Astrocyte of the cerebellum (primary cell): ENCODE measurements at places on chromosomes 5 and 9.

DNA sequence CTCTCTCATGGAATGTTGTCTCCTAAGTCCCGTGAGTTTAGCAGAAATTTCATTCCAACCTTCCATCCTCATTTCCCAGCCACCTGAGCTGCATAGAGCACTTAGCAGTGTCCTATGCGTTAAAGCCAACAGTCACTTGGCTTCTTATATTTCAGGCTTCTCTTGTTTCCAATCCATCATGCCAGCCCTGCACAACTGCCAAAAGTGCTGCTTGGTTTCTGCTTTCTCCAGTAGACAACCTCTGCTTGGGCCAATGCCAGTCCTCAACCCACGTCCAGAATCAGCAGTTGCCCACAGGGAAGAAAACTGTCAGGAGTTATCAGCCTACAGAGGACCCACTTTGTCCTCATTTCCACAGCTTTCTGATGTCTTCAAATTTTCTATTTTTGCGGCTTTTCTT lies 42.5 kb downstream of the KCNIP1 start:
- DNase-seq: no peak

- DNase-seq: peak; percentile 54
Observed at GRCh38 chr5:9207817-9208418, 338.0 kb downstream of the SEMA5A start.

DNA sequence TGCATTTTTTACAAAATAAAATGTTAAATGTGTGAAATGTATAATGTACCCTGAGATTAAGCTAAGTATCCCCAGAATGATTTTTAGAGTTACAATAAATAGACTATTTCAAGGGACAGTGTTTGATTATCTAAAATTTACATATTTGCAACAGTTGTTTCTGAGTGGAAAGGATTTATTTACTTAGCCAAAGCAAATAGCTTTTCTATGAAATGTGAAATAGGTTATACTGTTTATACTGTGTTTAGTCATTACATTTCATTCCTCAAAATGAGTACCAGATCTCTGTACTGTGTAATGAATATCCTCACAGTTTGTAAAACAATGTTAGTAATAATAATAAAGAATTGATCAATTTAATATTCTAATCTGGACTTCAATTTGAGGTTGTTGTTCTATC lies 1019.0 kb downstream of the NR2F1-AS1 start:
- no peak for DNase-seq

- DNase-seq: peak; percentile 1
Observed at GRCh38 chr5:5288201-5288600, 134.3 kb upstream of the ICE1 start.

GRCh38 chr9:106619211-106619610 lies 243.8 kb upstream of the ZNF462 start:
- DNase-seq: no peak

DNA sequence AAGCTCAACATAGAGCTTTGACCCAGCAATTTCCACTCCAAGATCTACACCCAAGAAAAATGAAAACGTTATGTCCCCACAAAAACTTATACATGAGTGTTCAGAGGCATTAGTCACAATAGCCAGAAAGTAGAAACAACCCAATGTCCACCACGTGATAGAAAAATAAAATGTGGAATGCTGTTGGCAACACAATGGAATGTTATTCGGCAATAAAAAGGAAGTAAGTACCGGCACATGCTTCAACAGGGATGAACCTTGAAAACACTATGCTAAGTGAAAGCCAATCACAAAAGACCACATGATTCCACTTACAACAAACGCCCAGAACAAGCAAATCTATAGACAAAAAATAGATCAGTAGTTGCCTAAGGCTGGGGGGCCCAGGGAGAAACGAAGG lies 6.0 kb downstream of the UBQLN1 start:
- peak; percentile 48 for DNase-seq

DNA sequence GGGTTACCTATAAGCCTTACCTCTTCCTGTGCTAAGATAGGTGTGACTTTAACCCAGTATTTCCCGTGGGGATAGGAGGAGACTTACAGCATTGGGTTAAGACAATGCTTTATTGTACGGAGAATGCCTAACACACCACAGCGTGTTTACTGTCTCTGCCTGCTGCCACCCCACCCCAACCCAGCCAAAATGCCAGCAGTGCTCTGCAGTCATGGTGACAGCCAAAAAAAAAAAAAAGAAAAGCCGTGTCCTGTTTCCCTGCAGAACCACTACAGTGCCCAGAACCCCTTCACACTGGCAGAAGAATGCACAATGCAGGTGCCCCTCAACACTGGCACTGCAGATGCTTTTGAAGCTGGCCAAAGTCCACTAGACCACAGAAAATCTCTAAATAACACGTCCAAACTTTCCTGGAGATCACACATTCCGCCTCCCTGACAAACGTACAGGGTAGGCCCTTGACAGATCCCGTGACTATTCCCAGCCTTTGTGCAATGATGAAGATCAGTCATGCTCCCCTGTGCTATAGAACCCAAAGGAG lies 102.2 kb downstream of the SERINC5 start:
- DNase-seq: no peak

DNA sequence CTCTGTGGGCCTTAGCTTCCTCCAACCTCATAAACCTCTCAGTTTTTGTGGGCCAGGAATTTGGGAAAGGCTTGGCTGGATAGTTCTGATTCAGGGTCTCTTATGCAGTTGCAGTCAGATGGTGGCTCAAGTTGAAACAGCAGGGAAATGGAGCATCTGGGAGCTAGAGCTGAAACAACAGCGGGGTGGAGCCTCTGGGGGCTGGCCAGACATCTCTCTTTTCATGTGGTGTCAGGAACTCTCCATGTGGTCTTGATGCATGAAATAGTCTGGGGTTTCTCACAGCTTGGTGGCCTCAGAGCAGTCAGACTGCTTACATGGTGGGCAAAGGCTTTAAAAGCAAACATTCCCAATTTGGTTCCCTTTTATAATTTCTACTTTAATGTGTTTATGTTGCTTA lies 13.5 kb downstream of the ZNF346 start:
- peak; percentile 91 for DNase-seq

DNA sequence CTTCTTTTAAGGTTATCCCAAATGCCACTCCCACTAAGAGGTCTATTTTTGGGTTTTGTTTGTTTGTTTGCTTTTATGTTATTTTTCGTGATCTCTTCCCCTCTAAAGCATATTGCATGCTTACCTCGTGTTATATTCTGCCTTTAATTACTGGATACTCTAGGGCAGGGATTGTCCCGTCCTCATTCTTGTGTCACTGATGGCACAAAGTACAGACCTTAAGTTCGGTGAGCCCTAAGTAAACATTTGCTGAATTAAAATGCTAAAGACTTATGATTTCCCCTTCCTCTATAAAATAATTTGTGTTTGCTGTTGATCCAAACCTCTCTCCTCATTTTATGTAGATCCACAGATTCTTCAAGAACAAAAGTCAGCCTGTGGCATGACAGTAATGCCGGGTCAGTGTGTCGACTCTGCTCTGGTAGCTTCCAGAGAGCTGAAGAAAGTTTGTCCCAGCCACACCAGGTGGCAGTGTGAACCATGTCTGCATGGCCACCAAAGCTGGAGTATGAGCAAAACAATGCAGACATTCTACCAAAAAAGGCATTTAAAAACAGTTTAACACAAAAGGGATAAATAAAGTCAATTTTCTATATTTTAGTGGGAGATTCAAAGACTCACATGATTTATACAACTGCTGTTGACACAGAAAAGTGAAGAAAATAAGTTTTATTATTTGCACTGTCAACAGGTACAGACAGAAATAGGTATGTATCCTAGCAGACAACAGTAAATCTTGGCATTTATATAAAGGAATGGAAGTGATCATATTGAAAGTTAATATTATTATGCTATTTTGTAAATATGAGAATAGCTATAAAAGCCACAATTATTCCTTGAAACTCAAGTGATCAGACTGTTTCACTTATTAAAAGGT lies 17.9 kb upstream of the POC5 start:
- no peak for DNase-seq

GRCh38 chr9:15543047-15543813 lies 9.6 kb upstream of the CCDC171 start:
- no peak for DNase-seq

DNA sequence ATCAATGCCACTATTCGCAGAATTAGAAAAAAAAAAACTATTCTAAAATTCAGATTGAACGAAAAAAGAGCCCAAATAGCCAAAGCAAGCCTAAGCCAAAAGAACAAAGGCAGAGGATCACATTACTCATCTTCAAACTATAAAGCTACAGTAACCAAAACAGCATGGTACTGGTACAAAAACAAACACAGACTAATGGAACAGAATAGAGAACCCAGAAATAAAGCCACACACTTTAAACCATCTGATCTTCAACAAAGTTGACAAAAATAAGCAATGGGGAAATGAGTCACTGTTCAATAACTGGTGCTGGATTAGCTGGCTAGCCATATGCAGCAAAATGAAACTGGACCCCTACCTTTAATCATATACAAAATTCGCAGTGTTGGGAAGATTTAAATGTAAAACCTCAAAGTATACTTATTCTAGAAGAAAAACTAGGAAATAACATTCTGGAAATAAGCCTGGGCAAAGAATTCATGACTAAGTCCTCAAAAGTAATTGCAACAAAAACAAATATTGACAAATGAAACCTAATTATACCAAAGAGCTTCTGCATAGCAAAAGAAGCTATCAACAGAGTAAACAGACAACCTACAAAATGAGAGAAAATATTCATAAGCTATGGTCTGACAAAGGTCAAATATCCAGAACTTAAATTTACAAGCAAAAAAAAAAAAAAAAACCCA lies 153.7 kb downstream of the NDUFS4 start:
- no peak for DNase-seq

DNA sequence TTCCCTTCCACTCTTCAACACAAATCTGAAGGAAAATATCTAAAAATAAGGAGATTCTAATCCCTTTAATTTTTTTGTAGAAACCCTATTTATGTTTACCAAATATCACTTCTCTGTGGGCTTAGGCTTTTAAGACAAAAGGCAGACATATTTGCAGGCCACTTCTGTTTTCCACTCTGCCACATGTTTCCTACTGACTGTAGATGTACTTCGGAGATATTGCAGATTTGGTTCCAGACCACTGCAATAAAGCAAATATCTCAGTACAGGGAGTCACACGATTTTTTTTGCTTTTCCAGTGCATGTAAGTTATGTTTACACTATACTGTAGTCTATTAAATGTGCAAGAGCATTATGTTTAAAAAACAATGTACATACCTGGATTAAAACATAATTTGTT lies 219.0 kb downstream of the SREK1 start:
- no peak for DNase-seq

GRCh38 chr9:35603986-35604577 lies 980 bp upstream of the TESK1 start:
- peak; percentile 99 for DNase-seq

DNA sequence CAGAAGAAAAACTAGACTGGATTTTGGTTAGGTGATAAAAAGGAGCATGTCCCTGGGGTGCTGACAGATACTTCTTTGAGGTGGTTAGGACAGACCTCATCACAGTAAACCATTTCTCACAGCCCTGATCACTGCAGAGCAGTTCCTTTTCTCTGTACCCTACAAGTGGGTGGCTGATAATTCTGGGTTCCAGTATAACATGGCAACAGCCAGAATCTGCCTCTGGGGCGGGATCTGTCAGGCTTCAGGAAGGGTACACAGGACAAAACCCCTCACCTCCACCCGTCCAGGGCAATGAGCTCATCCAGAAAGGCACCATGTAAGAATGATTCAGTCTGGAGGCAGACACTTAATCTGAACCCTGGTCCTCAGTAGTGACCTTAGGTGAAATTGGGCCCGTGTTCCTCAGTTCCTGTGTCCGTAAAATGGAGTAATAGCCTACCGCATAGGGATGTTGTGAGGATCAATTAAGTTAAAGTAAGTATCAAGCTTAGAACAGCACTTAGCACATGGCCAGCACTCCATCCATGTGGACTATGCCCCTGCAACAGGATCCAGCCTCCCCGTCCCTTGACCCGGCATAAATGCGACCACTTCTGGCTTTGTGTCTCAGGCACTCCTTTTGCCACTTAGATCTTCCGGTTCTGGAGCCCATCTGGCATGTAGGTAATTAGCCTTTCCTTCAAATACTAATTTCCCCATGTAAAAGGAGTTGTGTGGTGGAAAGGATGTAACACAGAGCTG lies 129.2 kb downstream of the LHFPL2 start:
- no peak for DNase-seq

- no peak for DNase-seq
Observed at GRCh38 chr9:17632994-17633393, 54.1 kb downstream of the SH3GL2 start.

DNA sequence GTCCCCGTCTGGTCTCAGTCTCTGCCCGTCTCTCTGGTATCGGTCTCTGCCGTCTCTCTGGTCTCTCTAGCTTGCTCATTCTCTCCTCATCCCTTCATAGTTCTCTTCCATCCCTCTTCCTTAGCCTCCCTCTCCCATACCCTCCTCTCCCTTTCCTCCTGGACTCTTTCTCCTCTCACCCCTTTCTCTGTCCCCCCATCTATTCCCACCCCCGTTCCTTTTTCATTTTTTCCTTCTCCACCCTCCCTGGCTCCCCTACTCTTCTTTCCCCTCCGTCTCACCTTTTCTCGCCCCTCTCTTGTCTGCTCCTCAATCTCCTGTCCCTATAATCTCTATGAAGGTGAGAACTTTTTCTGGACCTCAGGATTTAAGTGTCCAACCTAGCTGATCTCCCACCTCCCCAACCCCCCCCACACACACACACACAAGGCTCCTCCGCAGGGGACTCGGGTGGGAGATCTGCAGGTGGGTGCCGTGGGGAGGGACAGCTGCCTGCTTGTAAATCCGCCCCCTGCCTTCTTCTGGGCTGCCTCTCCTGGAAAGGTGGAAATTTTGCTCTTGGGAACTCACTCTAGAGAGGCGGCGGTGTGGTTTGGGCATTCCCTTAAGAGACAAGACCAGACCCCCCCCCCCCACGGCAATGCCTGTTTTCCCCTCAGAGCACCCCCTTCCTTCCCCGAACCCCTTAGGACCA lies 953 bp downstream of the UBE2QL1 start:
- no peak for DNase-seq

DNA sequence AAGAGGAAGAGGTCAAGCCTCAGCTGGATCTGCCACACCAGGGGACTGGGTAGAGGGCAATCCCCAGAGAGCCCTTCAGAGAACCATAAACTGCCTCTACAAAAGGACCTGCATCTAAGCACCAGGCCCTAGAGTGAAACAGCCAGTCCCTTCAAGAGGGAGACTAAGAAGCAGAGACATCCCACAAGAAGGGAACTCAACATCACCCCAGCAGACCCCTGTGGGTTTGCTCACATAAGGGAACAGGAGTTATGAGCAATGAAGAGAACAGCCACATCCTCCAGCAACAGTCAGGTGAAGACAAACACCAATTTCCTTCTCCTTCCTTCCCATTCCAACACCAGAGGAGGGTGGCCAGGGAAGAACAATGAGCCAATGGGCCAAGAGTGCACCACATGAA lies 48.9 kb downstream of the TNFSF15 start:
- no peak for DNase-seq

DNA sequence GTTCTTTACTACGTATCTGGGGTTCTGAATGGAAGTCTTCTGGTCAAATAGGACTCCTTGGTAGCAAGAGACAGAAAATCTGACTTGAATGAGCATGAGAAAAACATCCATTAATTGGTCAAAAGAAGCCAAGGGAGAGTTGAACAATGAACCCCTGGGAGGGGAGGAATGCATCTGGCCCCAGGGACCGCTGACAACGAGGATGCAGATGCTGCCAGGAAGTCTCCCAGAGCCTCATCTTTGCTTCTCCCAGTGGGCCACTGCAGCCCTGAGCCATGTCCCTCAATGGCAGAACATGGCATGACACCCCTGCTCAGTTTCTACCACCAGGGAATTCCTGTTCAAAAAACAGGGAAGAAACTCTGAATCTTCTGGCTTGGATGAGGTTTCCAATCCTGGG lies 50.5 kb upstream of the ICE1 start:
- no peak for DNase-seq
